ENCODE measurements at places on chromosomes 11 and 22. TPM values are rescaled to one million over a fixed set of nuclear protein-coding genes. Genes with fewer than 3 reads are reported as not detected.
A peak's percentile ranks its signal among the peaks of the same experiment; 100 is the strongest.

GRCh38 chr22:43218786-43219185 is 31.9 kb upstream of the TTLL12 start:
- no peaks in the 10 kb centered on the region for H3K36me3 ChIP-seq
- no peak for DNase-seq
- H3K4me3 ChIP-seq = no peak overlapping the region
- peaks cover 4% of the 10 kb centered on the region for H3K4me1 ChIP-seq
- H3K27me3 ChIP-seq = no peaks in the 10 kb centered on the region

GRCh38 chr11:132358573-132358953 is 988.1 kb downstream of the NTM start:
- H3K36me3 ChIP-seq = no peaks in the 10 kb centered on the region
- DNase-seq = no peak
- no peak overlapping the region for H3K27ac ChIP-seq

GRCh38 chr11:74427384-74427886 is 29.2 kb upstream of the PGM2L1 start:
- H3K36me3 ChIP-seq = no peaks in the 10 kb centered on the region
- no peaks in the 10 kb centered on the region for H3K27me3 ChIP-seq
- no peak for DNase-seq
- H3K4me1 ChIP-seq = no peaks in the 10 kb centered on the region
- H3K4me3 ChIP-seq = no peak overlapping the region
- no peak overlapping the region for H3K27ac ChIP-seq

GRCh38 chr11:119026970-119027369 is 3.7 kb downstream of the SLC37A4 start:
- H3K4me1 ChIP-seq = peaks cover 17% of the 10 kb centered on the region
- H3K36me3 ChIP-seq = peaks cover 14% of the 10 kb centered on the region
- H3K27me3 ChIP-seq = no peaks in the 10 kb centered on the region
- no peak for DNase-seq
- H3K27ac ChIP-seq = peak overlapping the region; percentile 97
- peak overlapping the region; percentile 86 for H3K4me3 ChIP-seq

DNA sequence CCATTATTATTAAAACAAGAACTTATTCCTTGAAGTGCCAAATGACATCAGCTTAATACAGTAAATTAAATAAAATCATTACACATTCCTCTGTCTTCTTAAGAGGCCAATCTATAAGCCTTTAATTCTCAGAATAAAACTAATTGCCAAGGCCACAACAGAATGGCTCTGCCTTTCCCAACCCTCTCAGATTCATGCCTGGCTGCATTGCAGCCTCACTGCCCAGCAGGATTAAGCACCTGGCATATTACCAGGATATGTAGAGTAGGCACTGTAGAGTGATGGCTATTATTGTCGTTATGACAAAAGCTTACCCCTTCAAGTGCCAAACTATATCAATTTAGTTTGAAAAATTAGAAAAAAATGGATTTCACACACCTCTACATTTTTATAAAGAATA is 9.4 kb upstream of the CALCA start:
- H3K4me3 ChIP-seq = no peak overlapping the region
- H3K36me3 ChIP-seq = no peaks in the 10 kb centered on the region
- H3K27ac ChIP-seq = no peak overlapping the region
- H3K27me3 ChIP-seq = no peaks in the 10 kb centered on the region

DNA sequence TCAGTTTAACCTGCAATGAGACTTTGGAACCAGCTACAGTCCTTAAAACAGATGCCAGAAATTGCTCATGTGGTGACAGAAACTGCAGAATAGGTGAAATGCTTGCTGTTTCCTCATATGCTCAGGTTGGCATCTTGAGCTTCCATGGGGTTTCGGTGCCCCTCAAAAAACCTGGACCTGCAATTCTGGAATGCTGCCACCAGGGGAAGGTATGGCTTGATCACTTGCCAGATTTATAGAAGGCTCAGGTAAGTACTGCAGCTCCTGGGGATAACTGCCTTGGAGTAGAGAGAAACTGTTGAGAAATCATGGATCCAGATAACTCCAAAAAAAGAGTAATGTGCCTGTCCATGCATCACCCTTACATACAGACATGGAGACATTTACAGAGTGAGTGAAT is 113.0 kb downstream of the CTTN start:
- H3K4me3 ChIP-seq = no peak overlapping the region
- no peaks in the 10 kb centered on the region for H3K36me3 ChIP-seq
- H3K27ac ChIP-seq = no peak overlapping the region
- H3K4me1 ChIP-seq = no peaks in the 10 kb centered on the region
- no peaks in the 10 kb centered on the region for H3K27me3 ChIP-seq

DNA sequence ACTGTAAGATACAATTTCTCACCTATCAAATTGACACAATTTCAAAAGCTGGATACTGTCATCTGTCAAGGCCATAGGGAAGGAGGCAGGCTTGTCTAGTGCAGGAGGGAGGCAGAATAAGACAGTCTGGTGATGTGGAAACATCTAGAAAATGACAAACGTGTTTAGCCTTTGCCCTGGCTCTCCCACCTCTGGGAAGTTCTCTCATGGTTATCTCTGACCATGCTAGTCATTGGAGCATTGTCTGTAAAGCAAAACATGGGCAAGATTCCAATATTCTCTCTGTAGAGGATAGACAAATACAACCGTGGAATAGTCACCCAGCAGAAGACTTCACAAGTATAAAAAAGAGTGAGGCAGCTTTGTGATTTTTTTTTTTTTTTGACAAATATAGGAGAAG is 9.1 kb upstream of the SERHL2 start:
- H3K27ac ChIP-seq = no peak overlapping the region
- DNase-seq = no peak
- H3K27me3 ChIP-seq = no peaks in the 10 kb centered on the region
- no peak overlapping the region for H3K4me3 ChIP-seq
- no peaks in the 10 kb centered on the region for H3K4me1 ChIP-seq

DNA sequence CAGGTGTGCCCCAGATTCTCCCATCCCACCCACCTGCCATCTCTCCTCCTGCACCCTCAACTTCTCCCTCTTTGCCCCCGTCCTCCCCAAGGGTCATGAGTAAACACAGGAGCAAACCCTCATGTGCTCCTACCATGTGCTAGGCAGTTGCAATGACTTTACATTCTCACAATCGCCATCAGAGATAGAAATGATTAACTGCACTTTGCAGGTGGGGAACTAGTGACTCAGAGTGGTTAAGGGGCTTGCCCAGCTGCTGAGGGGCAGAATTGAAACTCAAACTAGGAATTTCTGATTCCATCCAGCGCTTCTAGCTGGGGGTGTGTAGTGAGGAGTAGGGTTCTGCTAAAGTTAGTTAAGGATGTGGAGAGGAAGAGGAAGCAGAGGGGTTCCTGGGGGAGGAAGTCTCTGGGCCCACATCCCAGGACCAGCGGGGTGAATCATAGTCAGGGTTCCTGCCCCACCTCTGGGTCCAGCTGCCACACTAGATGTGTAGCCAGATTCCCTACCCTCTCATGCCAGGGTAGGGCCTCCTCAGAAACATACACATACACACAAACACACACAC is 16.0 kb upstream of the PRG2 start:
- no peaks in the 10 kb centered on the region for H3K4me1 ChIP-seq
- no peaks in the 10 kb centered on the region for H3K27me3 ChIP-seq
- no peak overlapping the region for H3K4me3 ChIP-seq
- no peak overlapping the region for H3K27ac ChIP-seq
- peaks cover 41% of the 10 kb centered on the region for H3K36me3 ChIP-seq

- no peak overlapping the region for H3K27ac ChIP-seq
- no peak for DNase-seq
- no peak overlapping the region for H3K4me3 ChIP-seq
- no peaks in the 10 kb centered on the region for H3K27me3 ChIP-seq
Observed at GRCh38 chr11:10998674-10999073, 140.8 kb upstream of the ZBED5 start.

DNA sequence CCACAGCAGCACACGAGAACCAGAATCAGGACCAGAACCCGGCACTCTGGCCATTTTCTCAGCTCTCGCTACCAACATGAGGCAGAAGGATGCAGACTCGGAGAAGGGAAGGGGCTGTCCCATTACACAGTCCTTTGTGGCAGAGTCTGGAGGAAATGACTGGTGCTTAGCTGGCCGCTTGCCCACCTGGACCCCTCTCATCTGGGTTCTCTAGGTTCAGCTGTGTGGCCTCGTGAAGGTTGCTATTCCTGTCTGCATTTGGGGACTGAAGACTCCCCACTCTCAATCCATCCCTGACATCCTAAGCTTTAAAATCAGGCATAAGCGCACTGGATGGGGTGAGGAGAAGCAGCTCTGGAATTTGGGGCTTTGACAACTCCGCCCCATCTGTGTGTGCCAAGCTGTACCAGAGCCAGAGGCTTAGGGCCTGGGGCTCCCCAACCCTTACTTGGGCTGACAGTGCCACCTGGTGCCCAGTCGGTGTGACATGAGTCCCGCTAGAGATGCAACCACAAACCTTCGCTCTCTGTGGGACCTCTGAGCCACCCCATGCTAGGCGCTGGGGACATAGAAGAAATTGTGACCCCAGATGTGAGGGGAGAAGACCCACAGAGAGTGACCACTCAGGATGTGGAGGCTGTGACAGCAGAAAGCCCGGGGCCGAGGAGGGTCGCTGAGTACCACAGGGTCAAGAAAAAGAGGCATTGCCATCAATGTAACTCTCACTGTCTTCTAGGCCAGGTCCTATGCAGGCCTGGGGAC is 35.8 kb upstream of the FCHSD2 start:
- H3K4me3 ChIP-seq = no peak overlapping the region
- H3K4me1 ChIP-seq = peaks cover 7% of the 10 kb centered on the region
- peak overlapping the region; percentile 40 for H3K27ac ChIP-seq
- peak; percentile 76 for DNase-seq
- no peaks in the 10 kb centered on the region for H3K27me3 ChIP-seq

DNA sequence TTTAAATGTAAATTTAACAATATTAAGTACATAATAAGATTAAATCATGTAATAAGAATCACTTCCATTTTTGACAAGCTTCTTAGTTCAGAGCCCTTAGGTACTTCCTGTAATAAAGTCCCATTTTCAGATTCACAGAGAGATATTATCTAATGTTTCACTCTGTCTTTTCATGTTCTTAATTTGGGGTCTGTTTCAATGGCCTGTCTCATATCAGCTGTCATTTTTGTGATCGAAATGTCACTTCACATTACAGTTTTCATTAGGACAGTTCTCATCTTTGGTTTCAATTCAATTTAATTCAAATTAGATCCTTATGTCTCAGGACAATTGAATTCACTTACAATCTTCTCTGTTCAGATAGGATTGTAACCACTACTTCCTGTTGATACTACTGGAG is 22.6 kb upstream of the OLFML1 start:
- no peaks in the 10 kb centered on the region for H3K4me1 ChIP-seq
- no peaks in the 10 kb centered on the region for H3K27me3 ChIP-seq
- no peaks in the 10 kb centered on the region for H3K36me3 ChIP-seq
- H3K27ac ChIP-seq = no peak overlapping the region
- no peak for DNase-seq

DNA sequence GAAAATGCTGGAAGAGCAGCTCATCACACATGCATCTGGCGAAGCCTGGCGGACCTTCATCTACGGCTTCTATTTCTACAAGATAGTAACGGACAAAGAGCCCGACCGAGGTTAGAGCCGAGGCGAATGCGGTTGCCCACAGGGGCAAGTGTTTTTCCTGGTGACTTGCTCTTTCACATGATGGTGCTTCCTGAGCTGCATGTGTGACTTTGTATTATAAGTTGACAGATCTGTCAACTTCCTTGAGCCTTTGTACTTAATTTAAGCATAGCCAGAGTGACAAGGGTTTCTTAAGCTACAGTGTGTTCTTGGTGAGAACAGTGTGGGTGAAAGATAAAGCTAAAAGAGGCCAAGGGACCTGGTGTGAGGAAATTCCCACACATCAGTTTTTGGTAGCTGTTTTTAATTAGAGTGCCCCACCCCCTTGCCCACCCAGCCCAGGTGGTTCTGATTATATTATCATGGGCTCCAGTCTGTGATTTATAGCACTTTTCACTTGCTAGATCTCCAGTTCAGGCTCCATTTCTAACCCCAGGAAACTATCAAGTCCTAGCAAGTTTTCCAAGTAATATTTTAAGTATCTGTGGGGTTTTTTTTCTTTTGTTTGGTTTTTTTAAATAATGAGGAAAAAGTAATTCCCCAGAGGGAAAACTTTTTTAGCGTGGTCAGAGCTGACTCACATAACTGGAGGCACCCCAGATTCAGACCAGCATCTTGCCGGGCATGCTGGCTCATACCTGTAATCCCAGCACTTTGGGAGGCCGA is 68.0 kb upstream of the YWHAH start:
- H3K36me3 ChIP-seq = peaks cover 6% of the 10 kb centered on the region
- H3K4me3 ChIP-seq = no peak overlapping the region
- H3K27ac ChIP-seq = no peak overlapping the region
- H3K27me3 ChIP-seq = no peaks in the 10 kb centered on the region
- no peaks in the 10 kb centered on the region for H3K4me1 ChIP-seq

DNA sequence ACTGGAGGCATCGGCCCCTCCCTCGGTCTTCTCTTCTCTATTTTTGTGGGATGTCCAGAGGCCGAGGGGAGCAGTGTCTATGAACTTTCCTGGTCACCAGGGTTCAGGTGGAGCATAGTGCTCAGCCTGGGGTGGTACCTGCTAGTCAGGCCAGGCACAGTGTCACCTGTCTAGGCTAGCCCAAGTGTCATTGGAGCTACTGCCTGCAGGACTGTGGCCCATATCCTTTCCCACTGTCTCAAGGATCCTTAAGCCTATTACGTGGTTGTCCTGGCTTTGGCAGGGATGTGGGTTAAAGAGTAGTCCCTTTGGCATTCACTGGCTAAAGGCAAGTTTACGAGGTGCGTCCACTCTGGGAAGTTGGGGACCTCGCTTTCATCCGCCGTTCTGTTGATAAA is 9.3 kb downstream of the RBM14 start:
- H3K36me3 ChIP-seq = peaks cover 17% of the 10 kb centered on the region
- peaks cover 13% of the 10 kb centered on the region for H3K4me1 ChIP-seq
- no peak overlapping the region for H3K4me3 ChIP-seq

DNA sequence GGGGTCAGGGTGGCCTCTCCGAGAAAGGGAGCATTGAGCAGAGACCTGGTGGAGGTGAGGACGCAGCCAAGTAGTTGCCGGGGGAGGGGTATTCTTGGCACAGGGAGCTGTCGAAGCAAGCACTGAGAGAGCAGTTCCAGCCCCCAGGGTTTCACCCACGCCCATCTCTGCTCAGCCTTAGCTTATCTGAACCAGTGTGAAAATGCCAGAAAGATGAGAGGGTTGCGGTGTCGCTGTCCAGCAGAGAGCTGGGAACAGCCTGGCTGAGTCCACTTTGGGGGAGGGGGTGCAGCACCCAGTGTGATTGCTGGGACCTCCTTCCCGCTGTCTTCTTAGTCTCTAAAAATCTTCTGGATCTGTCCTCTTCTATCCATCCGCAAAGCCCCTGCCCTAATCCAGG is 123.3 kb upstream of the TBCEL start:
- no peak overlapping the region for H3K27ac ChIP-seq
- no peak overlapping the region for H3K4me3 ChIP-seq

DNA sequence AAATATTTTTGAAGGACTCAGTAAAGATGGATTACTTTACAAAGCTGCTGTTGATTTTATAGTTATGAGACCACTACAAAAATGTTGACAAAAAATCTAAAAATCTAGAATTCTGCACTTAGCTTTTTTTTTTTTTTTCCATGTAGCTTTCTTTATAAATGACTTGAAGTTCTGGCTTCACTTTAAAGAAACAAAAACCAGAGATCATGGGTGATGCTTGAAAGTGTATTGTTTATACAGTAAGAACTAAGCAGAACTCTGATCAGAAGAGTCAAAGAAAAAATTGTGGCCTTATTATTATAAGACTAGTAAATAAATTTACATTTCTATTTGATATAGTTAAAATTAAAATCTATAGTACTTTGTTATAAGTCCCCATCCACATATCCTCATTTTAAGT is 301.7 kb downstream of the BLID start:
- no peaks in the 10 kb centered on the region for H3K36me3 ChIP-seq
- H3K27me3 ChIP-seq = no peaks in the 10 kb centered on the region
- no peak overlapping the region for H3K4me3 ChIP-seq
- DNase-seq = no peak

Gene EXPH5
- total RNA-seq = 0.47 TPM

Gene PRG3
- not detected for total RNA-seq

Gene SMIM35
- not detected for total RNA-seq

Gene XKR3
- not detected for total RNA-seq

Gene PLAAT5
- total RNA-seq = not detected

Gene TPBGL
- not detected for total RNA-seq

Gene IGLL5
- 1.9 TPM for total RNA-seq

Data from liver (tissue), 10 donors.